Neural crest cell (in vitro differentiated cells): ENCODE measurements at places on chromosomes 13 and 19. TPM values are rescaled to one million over a fixed set of nuclear protein-coding genes. Genes with fewer than 3 reads are reported as not detected.

Gene ONECUT3
- total RNA-seq = 0.93 and 1.0 TPM in 2 replicates

Gene THSD1
- total RNA-seq = 0.75 and 1.1 TPM in 2 replicates

Gene KISS1R
- total RNA-seq = 2.2 and 2.4 TPM in 2 replicates

Gene PRSS57
- not detected in 2 replicates for total RNA-seq

Gene CEACAM16
- not detected in 2 replicates for total RNA-seq
